Activated naive CD8-positive, alpha-beta T cell treated with anti-CD3 and anti-CD28 coated beads, Interleukin-2, amount 50 U/mL, for 16 hours (primary cell): ENCODE measurements at places on chromosomes 4 and X.
A peak's percentile ranks its signal among the peaks of the same experiment; 100 is the strongest.

DNA sequence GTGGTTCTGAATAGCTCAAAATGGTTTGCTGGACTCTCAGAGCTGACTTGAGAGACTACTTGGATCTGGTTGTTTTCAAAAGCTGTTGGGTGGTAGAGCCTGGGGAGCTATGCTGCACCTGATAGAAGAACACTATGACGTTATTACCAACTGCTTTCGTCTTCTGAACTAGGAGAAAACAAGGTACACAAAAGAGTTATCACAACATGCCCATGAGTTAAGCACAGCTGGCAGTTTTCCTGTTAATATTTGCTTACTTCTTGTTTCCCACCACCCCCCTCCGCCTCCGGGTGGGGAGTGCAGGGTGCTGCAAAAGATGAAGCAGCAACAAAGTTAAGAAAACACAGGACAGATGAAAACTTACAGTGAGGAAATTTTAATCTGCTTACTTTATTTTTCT is 69.1 kb downstream of the RASL11B start:
- no peak for DNase-seq

DNA sequence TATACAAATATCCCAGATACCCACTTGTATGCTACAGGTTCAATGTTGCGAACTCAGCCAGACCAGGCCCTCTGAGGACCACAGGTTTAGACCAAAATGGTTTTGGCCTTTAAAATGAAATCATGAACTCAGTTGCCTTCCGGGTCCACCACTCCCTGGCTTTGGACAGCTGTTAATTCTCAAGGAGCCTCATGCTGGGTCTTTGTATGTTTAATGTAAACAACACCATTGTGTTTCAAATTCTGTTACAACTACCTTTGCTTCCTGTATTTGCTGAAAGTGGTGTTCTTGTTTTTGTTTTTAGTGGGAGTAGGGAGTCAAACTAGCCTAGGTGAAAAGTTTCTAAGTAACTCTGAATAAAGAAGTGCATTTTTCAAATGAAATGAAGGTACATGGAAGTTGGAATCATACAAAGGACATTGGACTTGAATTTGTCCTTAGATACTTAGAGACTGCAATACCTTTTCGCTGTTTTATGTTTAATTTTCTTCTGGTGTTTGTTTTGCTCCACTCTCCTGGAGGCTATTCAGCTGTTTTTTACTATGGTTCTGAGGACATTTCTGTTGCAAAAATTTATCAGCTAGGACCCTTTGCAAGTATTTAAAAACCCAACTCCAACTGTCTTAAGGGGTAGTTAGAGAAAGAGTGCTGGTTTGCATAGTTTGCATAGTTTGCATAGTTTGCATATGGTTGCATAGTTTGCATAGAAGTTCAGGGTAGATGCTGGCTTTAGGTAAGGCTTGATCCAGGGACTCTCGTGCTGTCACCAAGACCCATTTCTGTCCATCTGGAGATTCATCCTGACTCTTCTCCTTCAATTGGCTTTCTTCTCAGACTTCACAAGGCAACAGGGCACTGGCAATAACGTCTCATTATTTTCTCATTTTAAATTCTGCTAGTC is 70.1 kb downstream of the MID1IP1 start:
- no peak for DNase-seq

DNA sequence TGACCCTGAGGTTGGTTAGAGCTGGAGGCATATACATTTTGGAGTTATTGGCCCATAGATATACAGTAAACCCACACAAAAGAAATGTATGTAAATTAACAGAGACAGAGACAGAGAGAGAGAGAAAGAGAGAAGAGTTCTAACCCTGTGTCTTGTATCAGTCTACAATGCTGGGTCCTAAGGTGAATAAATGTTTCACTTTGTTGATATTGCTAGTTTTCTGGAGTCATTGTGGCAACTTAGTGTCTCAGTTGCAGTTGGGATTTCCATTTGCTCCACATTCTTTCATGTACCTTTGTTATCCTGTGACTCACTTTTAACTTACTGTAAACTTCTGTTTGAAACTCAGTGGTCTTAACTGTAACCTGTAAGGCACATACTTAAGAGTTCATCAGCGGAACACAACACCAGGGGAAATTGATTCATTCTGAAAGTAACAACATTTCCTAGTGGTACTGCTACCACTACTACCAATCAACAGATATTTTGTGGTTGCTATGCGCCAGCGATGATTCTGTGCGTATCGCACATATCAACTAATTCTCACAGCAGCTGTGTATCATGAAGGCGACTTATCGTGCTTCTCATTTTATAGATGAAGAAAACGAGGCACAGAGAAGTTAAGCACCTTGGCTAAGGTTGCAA is 38.5 kb upstream of the ETDA start:
- DNase-seq, result no peak

- DNase-seq, result no peak
These were observed 132.3 kb upstream of the HPGD start for GRCh38 chr4:174654634-174655033.

DNA sequence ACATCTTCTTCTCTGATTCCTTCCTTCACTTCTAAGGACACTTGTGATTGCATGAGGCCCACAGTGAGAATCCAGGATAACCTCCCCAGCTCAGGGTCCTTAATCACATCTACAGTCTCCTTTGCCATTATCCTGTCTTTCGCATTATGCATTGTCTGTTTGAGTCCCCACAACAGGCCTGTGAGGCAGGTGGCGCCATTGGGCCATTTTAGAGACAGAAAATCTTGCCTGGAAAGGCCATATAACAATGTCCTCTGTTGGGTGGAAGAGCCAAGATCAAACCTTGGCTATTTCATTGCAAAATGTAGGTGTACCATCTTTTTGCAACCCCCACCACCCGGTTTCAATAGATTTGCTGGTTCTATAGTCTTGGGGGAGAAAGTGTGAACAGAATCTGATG is 11.8 kb upstream of the DCUN1D4 start:
- DNase-seq, result peak; percentile 25

DNA sequence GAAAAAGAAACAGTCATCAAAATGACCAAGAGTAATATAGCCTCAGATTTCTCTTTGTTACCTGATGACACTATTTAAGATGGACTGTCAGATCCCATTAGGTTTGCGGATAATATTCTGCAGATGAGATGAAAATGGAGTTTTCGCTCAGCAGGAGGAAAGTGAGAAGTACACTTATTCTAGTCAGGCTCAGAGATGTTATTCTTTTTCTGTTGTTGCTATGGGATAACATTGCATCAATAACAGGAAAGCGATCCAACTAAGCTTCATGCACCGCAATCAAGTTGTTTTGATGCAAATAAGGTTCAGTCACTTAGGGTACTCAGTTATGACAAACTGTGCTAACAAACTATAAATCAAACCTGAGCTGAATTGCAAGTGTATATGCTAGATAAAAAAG is 415.0 kb downstream of the CCSER1 start:
- no peak for DNase-seq

GRCh38 chr4:152256996-152257395 is 278.9 kb downstream of the FBXW7 start:
- DNase-seq, result no peak
